ENCODE measurements at places on chromosomes 1 and 21. TPM values are rescaled to one million over a fixed set of nuclear protein-coding genes. Genes with fewer than 3 reads are reported as not detected.
A peak's percentile ranks its signal among the peaks of the same experiment; 100 is the strongest.

GRCh38 chr1:194194724-194195123, 1008.3 kb upstream of the B3GALT2 start:
- no peak for DNase-seq

RSPO1 gene
- not detected for total RNA-seq

BMP8B gene
- 0.34 TPM for total RNA-seq

- no peak for DNase-seq
Observed at GRCh38 chr1:106969731-106970130, 86.7 kb upstream of the PRMT6 start.

KRTAP19-6 gene
- not detected for total RNA-seq

DNA sequence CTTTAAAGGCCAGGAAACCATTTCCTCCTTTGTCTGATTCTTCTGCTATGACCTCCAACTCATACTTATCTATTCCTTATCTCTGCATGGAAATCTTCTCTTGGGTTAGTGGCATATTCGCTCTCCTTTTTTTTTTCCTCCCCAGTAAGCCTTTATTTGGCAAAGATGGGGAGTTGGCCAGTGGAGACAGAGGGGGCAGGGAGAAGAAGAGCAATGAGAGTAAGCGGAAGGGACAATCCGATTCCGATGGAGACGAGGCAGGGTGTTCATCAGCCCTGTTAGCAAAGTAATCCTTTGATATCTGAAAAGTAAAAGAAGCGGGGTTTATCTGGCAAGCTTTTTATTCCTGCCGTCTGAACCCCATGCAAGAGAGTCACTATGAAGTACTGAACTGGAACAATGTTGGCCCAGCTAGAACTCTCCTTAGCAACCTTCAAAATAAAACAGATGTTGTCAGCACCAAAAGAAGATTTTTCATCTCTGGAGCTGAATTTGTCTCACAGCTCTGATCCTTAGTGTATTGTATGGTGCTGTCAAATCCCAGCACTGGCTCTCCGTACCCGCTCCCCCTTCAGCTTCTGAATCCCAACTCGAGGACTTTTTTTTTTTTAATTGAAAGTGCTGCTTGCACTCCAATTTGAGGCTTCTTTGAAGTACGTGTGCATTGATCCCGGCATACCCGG, 40.9 kb downstream of the PTGFRN start:
- DNase-seq, result no peak

GRCh38 chr1:118210051-118210722, 25.2 kb upstream of the SPAG17 start:
- DNase-seq, result no peak

GRCh38 chr1:221694109-221694508, 47.8 kb downstream of the DUSP10 start:
- no peak for DNase-seq

DNA sequence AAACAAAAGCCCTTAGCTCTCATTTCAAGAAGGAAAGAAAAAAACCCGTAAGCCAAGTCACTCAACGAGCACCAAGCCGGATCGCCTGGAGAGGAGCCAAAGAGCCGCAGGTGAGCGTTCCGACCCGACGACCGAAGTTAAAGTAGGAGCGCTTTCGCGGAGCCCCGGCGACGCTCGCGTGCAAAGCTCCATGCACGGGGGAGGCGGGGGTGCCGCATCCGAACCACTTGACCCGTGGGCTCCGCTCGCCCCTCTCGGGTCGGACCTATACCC, 382 bp downstream of the GPBP1L1 start:
- peak; percentile 70 for DNase-seq

- no peak for DNase-seq
Observed at GRCh38 chr1:26067432-26067911, at the start of gene TRIM63. Gene TRIM63, minus strand, starts transcription at chr1:26067630. Its CDS starts 136 bp downstream, at chr1:26067494.

DNA sequence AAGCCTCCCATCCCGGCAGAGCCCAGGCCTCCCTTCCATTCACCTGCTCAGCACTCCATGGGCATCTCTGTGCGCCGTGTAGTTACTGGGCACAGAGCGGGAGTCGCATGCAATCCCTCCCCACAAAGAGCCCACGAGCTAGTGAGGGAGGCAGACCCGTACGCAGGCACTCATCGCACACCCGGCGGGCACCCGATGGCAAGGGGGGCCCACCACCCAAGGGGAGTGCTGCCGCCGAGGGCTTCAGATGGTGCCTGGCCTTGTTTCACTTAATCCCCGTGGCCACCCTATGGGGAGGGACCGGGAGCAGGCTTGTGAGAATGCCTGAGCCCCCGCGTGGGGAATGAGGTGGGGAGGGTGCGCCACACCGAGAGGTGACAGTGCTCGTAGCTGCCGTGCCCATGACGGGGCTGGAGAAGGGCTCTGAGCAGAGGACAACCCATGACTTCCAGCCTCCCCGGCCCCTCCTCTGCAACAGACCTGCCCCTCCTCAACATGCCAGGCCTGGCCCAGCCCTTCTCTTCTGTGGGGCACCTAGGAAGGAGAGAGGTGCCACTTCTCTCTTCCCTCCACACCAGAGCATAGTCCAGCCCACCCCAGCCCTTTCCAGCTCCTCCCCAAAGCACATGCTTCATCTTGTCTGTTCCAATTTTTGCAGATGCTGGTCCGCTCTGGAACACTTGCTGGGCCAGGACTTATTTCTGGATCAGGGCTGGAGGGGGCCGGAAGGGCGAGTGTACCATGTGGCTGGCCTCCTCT, 30.2 kb upstream of the SELENON start:
- DNase-seq, result no peak

DNA sequence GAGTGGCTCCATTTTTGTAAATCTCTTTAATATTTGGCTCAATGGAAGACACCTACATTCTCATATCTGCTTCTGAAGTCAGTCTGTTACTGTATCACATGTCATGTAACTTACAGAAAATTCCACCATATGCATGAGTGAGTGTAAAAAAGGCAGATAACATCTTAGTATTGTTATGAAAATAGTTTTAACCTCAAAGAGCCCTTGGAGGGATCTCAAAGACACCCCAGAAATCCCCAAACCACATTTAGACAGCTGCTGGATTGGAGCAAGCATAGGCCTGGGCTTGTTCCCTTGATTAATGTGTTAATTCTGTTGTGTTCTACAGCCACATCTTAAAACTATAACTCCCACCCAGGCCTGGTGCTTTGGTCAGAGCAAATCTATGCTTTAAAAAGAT, 16.9 kb downstream of the MACO1 start:
- no peak for DNase-seq

TEDDM1 gene
- total RNA-seq, result not detected

RABGGTB gene
- total RNA-seq, result 92.8 TPM

GRCh38 chr1:168792142-168792541, 63.1 kb upstream of the DPT start:
- no peak for DNase-seq

DNA sequence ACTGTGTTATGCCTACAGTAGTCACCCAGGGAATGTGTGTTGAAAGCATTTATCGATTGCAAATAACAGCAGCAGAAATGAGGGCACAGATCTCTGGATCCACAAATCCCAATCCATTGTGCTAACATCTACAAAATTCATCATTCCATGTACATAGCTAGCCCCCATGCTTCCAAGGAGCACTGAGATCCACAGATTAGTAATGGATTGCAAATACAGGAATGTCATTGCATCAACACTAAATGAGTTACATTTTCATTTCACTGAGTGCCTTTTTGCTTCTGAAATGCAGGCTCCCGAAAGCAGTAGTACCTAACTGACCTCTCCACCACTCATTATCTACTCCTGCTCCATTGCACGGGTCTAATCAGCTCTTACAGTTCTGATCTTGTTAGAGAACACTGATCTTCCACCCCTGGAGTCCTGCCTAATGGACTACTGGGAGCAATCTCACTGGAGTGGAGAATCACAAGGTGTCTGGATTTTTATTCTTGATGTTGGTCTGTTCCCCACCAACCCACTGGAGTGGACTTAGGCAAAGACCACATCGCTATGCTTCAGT, 30.5 kb downstream of the ASTN1 start:
- no peak for DNase-seq

DNA sequence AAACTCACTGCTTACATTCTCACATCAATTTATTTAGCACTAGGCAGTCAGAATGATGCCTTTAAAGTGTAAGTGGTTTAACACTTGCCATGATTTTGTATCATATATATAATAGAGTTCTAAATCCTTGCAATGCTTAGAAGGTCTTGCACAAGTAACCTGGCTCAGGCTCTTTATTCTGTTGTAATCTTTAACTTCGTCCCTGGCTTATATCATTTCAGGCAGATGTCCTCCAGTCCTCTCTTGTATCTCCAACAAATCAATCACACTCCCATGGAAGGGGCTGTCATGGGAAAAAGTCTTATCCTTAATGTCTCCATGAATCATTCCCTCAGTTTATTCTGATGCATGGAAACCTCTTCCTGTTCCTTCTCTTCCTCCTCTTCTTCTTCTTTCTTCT, 841.6 kb upstream of the B3GALT2 start:
- no peak for DNase-seq

DNA sequence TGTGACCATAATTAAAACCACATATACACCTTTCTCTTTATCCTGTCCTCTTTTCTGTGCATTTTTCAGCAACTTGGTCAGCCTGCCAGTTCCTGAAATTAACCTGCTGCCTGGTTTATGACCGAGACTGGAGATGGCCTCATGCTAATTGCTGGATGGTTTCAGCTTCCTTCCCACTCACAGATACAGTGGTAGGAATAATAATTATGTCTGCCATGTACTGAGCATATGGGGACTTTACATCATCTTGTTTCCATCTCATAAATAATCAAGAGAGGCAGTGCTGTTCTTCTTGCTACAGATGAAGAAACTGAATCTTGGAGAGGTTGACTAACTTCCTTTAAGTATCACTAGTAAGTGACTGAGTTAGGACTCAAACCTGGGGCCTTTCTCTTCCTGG, 148.2 kb downstream of the NOS1AP start:
- no peak for DNase-seq

TTLL7 gene
- total RNA-seq, result not detected

PDZK1IP1 gene
- not detected for total RNA-seq

FAM78B gene
- 0.45 TPM for total RNA-seq

- no peak for DNase-seq
Observed at GRCh38 chr1:110112656-110113055, 413 bp downstream of the UBL4B start.

GRCh38 chr1:21669258-21670058, at the start of gene RAP1GAP:
Gene RAP1GAP, minus strand, starts transcription at chr1:21669357. Its CDS starts 49,325 bp downstream, at chr1:21620032.
- peak; percentile 31 for DNase-seq

SPATA1 gene
- 1.7 TPM for total RNA-seq
